ENCODE measurements at places on chromosomes 3 and 15. TPM values are rescaled to one million over a fixed set of nuclear protein-coding genes. Genes with fewer than 3 reads are reported as not detected.

GRCh38 chr3:107117922-107118536, 259.2 kb upstream of the CCDC54 start:
- DNase-seq = no peak

- DNase-seq = no peak
Observed at GRCh38 chr15:85672332-85673084, 122.2 kb downstream of the KLHL25 start.

GRCh38 chr3:116140100-116140689, 305.1 kb downstream of the LSAMP start:
- DNase-seq = no peak

DNA sequence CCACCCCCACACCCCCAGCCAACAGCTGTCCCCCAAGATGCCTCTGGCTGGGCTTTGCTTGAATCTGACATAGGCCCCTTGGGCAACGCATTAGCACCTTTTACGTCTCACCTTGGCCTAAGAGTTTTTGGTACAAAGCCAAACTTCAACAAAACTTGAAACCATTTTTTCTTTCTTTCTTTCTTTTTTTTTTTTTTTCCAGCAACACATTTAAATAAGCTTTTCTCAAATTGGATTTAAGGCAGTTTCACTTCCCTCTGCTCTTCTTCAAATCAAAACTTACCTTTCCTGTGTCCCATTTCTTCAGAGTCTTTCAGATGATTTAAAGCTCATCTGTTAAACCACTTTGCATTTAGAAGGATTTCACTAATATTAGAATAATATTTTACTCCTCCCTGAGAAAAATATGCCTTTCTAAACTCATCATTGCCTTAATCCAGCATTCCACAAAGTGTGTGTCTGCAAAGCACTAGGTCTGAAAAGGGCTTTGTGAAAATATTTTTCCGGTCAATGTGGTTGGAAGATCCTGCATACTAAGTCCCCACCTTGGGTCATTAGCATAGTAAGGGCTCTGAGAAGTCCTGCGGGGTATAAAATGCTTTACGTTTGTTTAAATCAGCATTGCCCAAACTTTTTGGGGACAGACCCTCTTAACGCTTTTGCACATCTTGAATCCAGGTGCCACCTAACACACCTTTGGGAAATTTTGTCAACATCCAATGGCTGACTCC, 217.0 kb downstream of the TLE3 start:
- DNase-seq = no peak

ANXA2 gene
- 1,086 TPM for total RNA-seq

Data from upper lobe of left lung (tissue), 6 donors.